ENCODE measurements at places on chromosomes 1 and 21. TPM values are rescaled to one million over a fixed set of nuclear protein-coding genes. Genes with fewer than 3 reads are reported as not detected.

The LRRC71 gene
- polyA plus RNA-seq, result not detected

The MPZ gene
- not detected for polyA plus RNA-seq

The RUNX3 gene
- polyA plus RNA-seq, result not detected

The CHD5 gene
- polyA plus RNA-seq, result 0.55 TPM

The COL9A2 gene
- 0.51 TPM for polyA plus RNA-seq

The ALPL gene
- not detected for polyA plus RNA-seq

All from Purkinje cell (primary cell).